ENCODE measurements at places on chromosomes 6 and 20. TPM values are rescaled to one million over a fixed set of nuclear protein-coding genes. Genes with fewer than 3 reads are reported as not detected.

DNA sequence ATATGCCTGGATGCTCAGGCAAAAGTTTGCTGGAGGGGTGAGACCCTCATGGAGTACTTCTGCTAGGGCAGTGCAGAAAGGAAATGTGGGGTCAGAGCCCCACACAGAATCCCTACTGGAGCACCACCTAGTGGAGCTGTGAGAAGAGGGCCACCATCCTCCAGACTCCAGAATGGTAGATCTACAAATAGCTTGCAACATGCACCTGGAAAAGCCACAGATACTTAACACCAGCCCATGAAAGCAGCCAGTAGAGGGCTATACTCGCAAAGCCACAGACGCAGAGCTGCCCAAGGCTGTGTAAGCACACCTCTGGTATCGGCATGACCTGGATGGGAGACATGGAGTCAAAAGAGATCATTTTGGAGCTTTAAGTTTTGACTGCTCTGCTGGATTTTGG, 60.7 kb upstream of the GJE1 start:
- no peaks in the 10 kb centered on the region for H3K27me3 ChIP-seq
- no peak for DNase-seq
- no peak overlapping the region for H3K27ac ChIP-seq
- no peaks in the 10 kb centered on the region for H3K36me3 ChIP-seq

DNA sequence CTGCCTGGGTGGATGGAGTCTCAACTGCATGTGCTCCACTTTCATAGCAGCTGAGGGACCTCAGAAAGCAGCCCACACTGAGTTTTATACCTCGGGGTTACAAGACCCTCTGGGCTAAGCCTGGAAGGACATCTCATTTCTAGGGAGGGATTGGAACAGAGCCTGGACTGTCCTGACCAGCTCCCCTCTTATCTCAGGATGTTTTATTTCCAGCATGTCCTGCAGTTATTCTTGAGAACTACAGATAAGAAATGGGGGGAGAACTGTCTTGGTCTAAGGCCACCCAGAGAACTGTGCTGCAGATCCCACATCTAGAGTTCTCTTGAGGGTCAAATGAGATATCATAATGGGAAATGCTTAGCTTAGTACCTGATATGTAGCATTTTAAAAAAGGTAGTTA, 97.3 kb upstream of the CHD6 start:
- H3K27ac ChIP-seq: no peak overlapping the region
- H3K4me3 ChIP-seq: no peak overlapping the region
- peaks cover 64% of the 10 kb centered on the region for H3K27me3 ChIP-seq
- no peak for DNase-seq
- no peaks in the 10 kb centered on the region for H3K36me3 ChIP-seq
- H3K4me1 ChIP-seq: no peaks in the 10 kb centered on the region

The KCNS1 gene
- 0.15 TPM for total RNA-seq

DNA sequence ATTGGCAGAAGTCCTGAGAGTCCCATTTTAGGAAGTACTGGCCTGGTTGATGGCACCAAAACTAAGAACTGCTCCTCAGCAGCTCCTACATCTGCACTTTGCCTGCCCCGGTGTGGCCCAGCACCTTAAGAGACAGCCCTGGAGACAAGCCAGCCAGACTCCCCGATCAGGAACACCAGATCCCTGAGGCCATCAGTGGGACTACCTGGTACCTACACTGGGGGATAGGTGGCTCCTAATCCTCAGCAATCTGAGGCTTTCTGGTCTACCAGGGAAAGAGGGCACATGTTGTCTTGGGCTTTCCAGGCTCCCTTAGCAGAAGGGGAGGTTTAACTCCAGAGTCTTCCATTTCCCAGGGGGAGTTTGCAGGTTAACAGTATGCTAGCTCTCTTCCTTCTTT, at the start of gene WFDC6:
TSS of gene WFDC6 (minus strand) at position 101 of the 400 bp plus-strand sequence. CDS start at position 26, 75 bp downstream.
- no peak within 1 kb of the TSS for H3K4me3 ChIP-seq
- no peak for DNase-seq
- H3K4me1 ChIP-seq: peaks cover 21% of the 10 kb centered on the region

The HFE gene
- 46.0 TPM for total RNA-seq

- H3K27ac ChIP-seq: no peak overlapping the region
- no peak for DNase-seq
- no peak overlapping the region for H3K4me3 ChIP-seq
Measured at GRCh38 chr20:45157962-45158361, 16.7 kb upstream of the PI3 start.

The TRIM10 gene
- total RNA-seq: not detected

The GSTA3 gene
- not detected for total RNA-seq

The FNDC1 gene
- total RNA-seq: not detected

The EYA2 gene
- total RNA-seq: not detected
